ENCODE measurements at places on chromosomes 3 and 15. TPM values are rescaled to one million over a fixed set of nuclear protein-coding genes. Genes with fewer than 3 reads are reported as not detected.

DNA sequence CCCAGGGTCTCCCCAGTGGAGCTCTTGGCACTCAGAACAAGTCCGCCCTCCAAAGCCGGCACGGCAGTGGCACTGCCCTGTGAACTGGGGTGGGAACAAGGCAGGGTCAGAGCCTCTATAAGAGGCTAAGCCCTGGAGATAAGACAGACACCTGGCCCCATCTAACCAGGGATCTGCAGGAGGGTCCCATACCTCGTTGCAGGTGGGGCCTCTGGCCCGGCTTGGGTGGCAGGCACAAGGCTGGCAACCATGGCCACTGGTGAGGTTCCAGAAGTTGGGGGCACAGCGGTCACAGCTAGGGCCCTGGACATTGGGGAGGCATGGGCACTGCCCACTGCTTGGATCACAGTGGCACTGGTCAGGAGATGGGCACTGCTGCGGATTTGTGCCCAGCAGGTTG is 3.6 kb upstream of the USP19 start:
- DNase-seq, result no peak

The PLSCR2 gene
- total RNA-seq, result 2.9 TPM

DNA sequence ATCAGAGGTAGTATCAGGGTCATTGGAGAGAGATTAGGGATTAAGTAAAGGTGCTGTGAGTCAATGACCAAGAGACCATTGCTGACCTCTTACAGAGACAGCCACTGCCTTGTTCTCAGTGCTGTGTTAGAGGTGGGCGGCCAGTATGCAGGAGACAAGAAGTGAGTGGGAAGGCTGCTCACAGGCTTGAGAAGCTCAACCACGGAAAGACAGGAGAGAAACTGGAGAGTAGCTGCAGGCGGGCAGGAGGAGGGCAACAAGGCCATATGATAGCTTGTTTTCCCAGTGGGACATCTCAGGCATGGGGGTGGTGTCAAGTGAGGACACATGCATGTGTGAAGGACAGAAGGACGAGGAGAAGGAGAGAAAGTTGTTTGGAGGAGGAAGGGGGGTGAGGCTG is 237.3 kb downstream of the PDCD6IP start:
- no peak for DNase-seq

DNA sequence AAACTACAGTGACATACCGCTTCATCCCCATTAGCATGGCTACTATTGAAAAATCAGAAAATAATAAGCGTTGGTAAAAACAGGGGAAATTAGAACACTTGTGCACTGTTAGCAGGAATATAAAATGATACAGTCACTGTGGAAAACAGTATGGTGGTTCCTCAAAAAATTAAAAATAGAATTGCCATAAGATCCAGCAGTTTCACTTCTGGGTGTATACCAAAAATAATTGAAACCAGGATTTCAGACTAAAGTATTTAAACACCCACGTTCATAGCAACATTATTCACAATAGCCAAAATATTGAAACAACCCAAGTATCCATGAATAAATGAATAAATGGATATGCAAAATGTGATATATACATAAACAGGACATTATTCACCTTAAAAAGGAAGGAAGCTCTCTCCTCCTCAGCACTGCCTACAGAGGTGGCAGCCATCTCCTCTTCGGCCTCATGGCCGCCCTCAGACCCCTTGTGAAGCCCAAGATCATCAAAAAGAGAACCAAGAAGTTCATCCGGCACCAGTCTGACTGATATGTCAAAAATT is 34.1 kb downstream of the NGLY1 start:
- no peak for DNase-seq

DNA sequence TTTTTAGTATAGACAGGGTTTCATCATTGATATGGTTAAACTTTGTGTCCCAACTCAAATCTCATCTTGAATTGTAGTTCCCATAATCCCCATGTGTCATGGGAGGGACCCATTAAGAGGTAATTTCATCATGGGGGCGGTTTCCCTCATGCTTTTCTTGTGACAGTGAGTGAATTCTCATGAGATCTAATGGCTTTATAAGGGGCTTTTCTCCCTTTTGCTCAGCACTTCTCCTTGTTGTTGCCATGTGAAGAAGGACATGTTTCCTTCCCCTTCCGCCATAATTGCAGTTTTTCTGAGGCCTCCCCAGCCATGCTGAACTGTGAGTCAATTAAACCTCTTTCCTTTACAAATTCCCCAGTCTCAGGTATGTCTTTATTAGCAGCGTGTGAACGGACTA is 20.2 kb upstream of the ZNF710 start:
- DNase-seq, result no peak

DNA sequence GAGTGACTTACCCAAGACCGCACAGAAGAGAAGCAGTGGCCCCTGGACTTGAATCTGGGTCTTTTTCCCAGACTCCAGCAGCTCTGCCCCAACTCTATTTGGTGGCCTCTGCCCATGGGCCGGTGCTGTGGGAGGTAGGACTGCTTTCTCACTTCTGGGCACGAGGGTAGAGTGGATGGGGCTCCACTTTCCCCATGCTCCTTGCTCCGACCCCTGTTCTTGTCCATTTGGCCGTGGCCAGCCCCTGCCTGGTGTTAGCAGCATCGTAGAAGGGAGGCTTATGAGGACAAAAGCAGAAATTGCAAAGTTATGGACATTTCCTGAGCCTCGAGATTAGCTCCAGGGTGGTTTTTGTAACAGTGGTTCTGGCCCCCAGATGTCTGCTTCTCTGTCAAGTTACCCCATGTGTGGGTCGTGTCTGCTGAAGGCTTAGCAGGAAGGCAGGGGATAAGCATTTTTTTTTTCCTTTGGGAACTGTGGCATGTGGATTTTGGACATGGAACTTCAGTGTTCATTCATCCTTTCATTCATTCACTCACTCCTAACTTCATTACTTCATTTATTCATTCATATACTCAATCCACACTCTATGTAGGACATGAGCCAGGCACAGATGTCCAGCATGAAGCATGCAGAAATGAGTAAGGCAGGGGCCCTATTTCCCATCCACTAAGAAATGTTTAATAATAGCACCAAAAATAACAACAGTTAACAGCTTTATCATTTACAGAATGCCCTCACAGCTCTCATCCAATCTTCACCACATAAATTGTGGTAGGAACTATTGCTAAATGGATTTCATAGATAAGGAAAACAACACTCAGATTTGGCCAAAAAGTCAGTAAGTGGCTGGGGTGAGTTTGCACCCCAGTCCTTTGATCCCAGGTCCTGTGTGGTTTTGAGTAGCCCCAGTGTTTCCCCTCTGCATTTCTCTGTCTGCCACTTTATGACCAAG is 180.5 kb downstream of the OPA1 start:
- no peak for DNase-seq

DNA sequence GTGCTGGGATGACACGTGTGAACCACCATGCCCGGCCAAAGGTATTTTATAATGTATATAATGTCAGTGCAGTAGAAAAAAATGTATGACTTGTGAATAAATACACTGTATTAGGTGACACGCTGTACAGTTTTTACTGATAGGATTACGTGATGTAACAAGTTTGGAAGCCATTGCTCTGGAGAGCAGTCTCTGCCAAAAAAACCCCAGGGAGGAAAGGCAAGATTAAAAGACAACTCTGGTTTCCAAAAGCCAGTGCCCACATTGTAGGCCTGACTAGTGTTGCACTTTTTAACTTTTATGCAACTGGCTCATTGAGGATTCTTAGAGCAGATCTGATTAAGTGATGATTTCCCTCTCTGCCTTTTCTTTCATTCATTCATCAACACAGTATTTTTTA is 62.0 kb upstream of the SLC2A2 start:
- DNase-seq, result no peak

GRCh38 chr3:161770484-161771386 is 274.1 kb downstream of the OTOL1 start:
- no peak for DNase-seq

The TLR9 gene
- total RNA-seq, result 0.27 TPM

DNA sequence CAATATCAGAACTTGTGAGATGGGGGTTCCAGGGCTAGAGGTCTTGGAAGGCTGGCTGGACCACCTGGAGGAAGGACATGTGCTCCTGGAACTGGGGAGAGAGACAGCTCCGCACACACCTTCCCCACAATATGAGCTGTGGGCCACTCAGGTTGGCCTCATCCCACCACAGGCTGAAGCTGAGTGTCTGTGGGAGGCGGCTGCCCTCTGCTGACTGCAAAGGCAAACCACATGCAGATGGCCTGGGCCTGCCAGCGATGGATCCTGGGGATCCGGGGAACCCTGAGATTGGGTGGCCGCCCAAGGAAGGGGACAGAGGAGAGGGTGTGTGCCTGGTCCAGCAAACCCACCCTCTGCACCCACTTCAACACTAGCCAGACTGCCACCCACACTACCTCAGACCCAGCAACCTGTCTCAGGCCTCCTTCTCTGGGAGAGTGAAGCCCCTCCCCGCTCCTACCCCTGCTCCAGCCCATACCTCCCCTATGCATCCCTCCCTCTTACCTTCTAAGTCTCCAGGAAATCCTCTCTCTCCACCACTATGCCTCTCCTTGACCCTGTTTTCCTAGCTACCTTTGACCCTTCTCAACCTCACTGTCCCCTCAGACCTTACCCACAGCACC is 44.8 kb downstream of the CYP11A1 start:
- peak; percentile 82 for DNase-seq

DNA sequence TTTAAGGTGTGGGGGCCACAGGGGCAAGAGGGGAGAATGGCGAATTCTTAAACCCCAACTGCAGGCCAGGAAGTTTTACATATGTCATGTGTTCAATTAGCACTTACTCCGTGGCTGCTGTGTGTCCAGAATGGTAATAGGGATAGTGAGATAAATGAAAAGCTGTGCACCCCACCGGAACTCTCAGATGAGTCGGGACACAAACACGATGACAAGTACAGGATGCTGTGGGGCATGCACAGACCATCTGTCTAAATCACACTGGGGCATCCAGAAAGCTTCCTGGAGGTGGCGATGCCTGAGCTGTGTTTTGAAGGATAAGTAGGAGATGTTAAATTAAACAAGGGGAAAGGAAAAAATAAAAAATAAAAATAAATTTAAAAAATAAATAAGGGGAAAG is 18.3 kb upstream of the TMEM158 start:
- no peak for DNase-seq

- DNase-seq, result no peak
Observed at GRCh38 chr3:109939817-109940216, 602.5 kb upstream of the DPPA4 start.

DNA sequence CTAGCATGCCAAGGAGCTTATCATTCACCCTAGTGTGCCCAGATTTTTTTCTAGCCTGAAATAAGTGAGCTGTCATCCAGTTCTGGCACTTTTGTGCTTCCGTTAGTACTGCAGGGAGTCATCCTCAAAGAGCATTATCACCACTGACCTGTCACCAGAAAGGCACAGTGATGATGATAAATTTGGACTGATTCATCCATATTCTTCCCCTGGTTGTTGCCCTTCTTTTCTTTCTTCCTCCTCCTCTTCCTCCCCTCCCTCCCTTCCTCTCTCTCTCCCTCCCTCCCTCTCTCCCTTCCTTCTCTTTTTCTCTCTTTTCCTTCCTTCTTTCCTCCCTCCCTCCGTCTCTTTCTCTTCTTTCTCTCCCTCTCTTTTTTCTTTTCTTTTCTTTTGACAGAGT is 21.3 kb downstream of the SLC35G2 start:
- no peak for DNase-seq

The HAUS2 gene
- 10.7 TPM for total RNA-seq

DNA sequence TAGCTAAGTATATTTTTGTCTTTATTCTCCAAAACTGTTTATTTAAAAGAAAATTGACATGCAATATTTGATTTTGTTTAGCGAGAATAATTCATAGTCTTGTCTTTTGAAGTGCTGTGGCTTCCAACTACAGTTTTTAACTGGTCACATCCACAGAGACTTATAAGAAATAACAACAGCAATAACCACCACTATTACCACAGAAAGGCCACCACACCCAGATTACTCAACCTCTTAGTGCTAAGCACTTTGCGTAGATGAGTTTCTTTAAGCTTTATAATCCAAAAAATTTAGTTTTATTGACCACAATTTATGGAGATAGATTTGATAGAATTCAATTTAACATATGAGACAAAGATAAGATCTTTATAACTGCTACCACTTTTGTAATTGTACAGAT is 468.4 kb upstream of the UBE2E2 start:
- no peak for DNase-seq

DNA sequence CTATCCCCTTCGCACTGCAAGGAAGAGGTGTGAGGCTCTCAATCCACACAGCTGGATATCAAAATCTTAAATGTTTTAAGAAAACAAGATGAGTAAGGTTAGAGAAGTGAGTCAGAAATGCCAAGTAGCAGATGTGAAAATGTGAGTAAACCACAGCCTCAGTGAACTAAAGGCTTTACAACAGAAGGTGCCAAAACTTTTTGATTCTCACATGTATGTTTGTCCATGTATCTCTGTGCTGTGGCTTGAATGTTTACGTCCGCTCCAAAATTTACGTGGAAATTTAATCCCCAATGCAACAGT is 126.8 kb upstream of the PFN2 start:
- no peak for DNase-seq

The NMNAT3 gene
- total RNA-seq, result 9.7 TPM

DNA sequence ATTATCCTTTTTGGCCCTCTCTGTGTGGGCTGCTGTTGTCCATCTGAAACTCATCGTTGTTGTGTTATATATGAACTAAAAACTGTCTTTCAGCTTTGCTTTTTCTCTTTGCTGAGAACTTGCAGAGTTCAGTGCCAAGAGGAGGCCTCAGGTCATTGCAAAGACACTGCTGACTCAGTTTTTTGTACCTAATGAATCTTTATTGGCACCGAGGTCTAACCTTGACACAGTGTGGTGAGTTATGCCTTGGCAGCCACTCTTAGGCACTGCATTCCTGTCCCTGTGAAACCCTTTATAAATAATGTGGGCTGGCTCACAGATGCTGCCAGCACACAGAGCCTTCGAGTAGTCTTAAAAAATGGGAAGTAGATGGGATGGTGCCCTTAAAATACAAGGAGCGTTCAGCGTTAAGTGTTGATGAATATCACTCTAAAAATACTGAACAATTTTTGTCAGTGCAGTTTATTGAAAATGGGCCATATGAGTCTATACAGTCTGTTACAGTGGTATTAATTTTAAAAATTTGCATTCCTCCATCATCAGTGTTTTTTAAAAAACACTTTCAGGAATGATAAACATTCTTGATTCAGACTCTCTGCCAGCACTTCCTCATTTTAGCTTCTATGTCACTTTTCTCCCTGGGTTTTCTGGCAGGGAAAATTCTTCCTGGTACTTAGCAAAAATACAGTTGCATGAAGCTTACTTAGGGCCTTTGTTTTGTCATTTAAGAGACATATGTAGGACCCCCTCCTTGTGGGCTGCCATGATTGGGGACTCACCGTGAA is 234.1 kb downstream of the CACNA2D3 start:
- no peak for DNase-seq

DNA sequence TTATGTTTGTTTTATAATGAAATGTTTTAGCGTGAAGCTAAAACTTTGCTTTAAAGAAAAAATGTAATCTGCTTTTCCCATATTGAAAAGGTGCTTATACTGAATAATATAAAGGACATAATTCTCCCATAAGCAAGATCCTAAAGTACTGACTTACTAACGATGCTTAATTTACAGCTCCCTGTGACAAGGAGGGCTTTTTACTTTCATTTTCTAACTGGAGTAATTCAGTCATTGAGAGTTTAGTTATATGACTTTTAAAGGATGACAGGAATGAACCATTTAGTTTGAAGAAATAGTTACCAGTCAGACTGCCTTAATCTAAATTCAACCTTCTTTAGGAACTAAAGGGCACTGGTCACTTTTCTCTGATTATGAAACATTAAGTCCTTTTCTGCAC is 19.3 kb upstream of the ZPLD1 start:
- DNase-seq, result no peak

The GOLGA6B gene
- 0.61 TPM for total RNA-seq

GRCh38 chr15:67077641-67078215 is 12.3 kb downstream of the SMAD3 start:
- no peak for DNase-seq

- no peak for DNase-seq
Observed at GRCh38 chr3:47018269-47018611, 38.8 kb downstream of the NBEAL2 start.

Data from Calu3 (cell line).